ENCODE measurements at places on chromosomes 1 and 21.

GRCh38 chr1:13628218-13628617 is 44.6 kb downstream of the PDPN start:
- DNase-seq = no peak

DNA sequence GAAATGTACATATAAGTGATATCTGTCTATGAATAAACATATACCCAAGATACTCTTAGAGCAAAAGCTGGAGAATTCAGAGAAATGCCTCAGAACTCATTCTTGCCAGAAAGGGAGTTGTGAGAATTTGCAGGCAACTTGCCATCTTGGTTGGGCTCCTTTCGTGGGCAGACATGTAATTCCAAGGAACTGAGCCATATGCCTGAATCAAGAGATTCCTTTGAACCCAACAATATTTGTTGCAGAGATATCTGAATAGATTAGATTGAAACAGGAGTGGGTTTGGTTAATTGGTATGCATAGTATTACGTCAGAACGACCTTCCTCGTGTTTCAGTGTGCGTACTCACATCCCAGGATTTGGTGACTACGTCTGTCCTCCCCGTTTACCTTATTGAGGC is 67.0 kb downstream of the TGFB2 start:
- no peak for DNase-seq

DNA sequence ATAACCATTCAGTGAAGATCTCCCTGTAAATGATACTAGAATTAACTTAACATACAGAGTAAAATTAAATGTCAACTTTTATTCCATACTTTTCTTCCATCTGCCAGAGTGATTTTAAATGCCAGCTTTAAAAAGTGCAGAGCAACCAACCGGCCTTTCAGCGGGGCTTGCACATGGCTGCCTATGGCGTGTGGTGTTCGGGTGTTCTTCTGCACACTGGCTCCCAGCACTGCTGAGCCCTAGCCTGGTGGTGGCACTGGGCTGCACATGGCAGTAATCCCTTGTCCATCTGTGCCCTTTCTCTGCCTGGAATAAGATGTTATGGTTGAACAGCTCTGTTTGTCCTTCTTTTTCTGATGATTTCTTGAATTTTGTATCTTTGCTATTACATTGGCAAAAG is 156.3 kb downstream of the SNX7 start:
- no peak for DNase-seq

DNA sequence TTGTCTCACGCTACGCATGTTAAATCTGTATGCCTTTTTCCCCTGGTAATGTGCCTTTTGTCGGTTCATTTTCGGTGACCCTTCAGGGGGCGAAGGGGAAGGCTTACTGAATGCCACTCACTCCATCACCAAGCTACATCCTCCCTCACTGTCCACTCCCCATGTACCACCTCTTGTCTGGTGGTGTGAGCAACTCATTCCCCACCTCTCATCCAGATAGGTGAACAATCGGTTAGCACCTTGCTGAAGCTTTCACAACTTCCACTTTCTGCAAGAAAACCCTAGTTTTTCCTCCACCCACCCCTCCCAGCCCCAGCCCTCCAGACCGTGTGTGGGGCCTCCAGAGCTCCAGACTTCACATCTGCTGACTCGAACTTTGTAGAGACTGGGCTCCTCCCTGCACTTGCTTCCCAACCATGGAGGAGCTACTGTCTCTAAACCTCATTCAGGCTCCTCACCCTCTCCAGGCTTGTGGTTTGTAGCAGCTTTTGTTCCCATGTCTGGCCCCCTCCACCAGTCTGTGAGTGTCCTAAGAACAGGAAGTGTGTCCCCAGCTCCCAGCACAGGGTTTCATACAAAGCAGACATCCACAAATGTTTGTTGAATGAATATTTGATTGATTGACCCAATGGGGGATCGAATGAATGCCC is 48.4 kb upstream of the RUNX3 start:
- no peak for DNase-seq

- DNase-seq = no peak
Measured at GRCh38 chr1:54421101-54421504, 14.9 kb upstream of the SSBP3 start.

DNA sequence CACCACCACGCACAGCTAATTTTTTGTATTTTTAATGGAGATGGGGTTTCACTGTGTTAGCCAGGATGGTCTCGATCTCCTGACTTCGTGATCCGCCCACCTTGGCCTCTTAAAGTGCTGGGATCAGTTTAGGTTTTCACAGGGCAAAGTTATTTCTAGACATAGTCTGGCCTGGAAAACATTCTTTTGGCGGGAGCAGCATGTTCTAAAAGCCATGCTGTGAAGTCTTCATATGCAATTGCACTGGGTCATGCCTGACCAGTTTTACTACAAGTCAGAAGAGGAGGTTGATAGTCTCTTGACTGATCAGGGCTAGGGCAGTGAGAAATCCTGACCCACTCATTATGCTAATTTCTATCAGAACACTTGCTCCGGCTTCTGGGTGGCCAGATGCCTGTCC is 131.6 kb upstream of the POU3F1 start:
- no peak for DNase-seq

GRCh38 chr1:180274221-180274620 is 44.2 kb downstream of the LHX4 start:
- DNase-seq = no peak

DNA sequence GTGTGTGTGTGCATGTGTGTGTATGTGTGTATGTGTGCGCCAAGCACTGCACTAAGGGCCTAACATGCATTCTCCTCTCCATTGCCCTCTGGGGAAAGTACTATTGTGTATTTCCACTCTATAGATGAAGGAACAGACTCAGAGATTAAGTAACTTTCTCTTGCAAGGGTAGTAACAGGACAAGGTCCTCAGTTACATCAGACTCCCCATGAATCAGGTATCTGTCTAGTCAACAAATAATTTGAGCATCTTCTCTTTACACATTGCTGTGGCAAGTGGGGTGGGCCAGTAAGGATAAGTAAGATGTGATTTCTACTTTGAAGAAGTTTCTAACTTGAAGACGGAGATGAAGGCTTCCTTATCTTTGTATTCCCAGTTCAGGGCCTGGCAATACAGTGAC is 5.0 kb upstream of the HTR1D start:
- no peak for DNase-seq

DNA sequence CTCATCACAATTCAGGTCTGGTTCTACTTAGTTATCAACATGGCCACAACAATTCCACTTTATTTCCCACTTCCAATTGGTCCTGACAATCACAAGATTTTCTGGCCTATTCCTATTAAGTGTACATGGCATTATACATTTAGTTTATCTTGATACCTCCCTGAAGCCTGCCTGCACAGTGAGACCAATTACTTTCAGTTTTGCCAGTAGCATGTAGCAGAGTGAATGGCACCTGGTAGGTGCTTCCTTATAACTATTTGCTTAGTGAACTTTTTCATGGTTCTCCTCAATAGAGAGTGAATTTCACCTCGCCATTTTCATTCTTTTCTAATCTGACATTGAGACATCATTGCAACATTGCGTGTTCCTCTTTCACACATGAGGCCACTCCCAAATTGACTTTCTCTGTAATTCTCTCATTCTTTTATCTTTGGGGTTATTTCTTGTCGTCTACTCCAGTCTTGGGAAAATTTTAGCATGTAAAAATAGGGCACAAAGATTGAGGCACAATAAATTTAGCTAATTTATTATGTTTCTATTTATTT is 124.3 kb downstream of the DISC1 start:
- DNase-seq = no peak

Measured in GM19239 (cell line).